ENCODE measurements at places on chromosomes 16 and 17. TPM values are rescaled to one million over a fixed set of nuclear protein-coding genes. Genes with fewer than 3 reads are reported as not detected.

The FBXO39 gene
- total RNA-seq, result 0.09 TPM

The TBC1D26 gene
- under 0.01 TPM for total RNA-seq

The CCDC200 gene
- 0.16 TPM for total RNA-seq

The CA5A gene
- total RNA-seq, result not detected

The HLF gene
- 0.09 TPM for total RNA-seq

The DOC2A gene
- total RNA-seq, result 0.34 TPM

The TNFRSF17 gene
- not detected for total RNA-seq

The DHX40 gene
- total RNA-seq, result 59.9 TPM

The SLC6A4 gene
- under 0.01 TPM for total RNA-seq

The PTX4 gene
- not detected for total RNA-seq

The PLCG2 gene
- 0.16 TPM for total RNA-seq

The ABCA10 gene
- 5.2 TPM for total RNA-seq

The KCNG4 gene
- not detected for total RNA-seq

The C16orf74 gene
- total RNA-seq, result 11.5 TPM

The NECAB2 gene
- total RNA-seq, result not detected

The MAP1LC3B gene
- total RNA-seq, result 24.0 TPM

The PNMT gene
- total RNA-seq, result not detected

The GNG13 gene
- not detected for total RNA-seq

The MT1G gene
- total RNA-seq, result not detected

The AXIN1 gene
- 17.5 TPM for total RNA-seq

The NLRC5 gene
- 10.6 TPM for total RNA-seq

The BEAN1 gene
- total RNA-seq, result not detected

The TP53TG3F gene
- total RNA-seq, result not detected

The HCRT gene
- total RNA-seq, result not detected

The NPIPB13 gene
- total RNA-seq, result 1.7 TPM

The PPM1E gene
- total RNA-seq, result not detected

The SMIM5 gene
- not detected for total RNA-seq

The CIITA gene
- total RNA-seq, result 0.26 TPM

The CLEC18B gene
- total RNA-seq, result 0.47 TPM

The SMG1 gene
- total RNA-seq, result 47.4 TPM

The GGA3 gene
- total RNA-seq, result 11.5 TPM

The CCDC182 gene
- not detected for total RNA-seq

The COTL1 gene
- total RNA-seq, result 83.4 TPM

The GP1BA gene
- not detected for total RNA-seq

The CPNE7 gene
- total RNA-seq, result 9.2 TPM

The CD79B gene
- total RNA-seq, result 0.16 TPM

The FAM117A gene
- total RNA-seq, result 1.3 TPM

The OTOP3 gene
- not detected for total RNA-seq

The SLC13A2 gene
- total RNA-seq, result not detected

The CENPV gene
- total RNA-seq, result 4.5 TPM

The DPH1 gene
- total RNA-seq, result 30.3 TPM

The SENP3 gene
- 54.5 TPM for total RNA-seq

The CCL17 gene
- total RNA-seq, result not detected

The ST6GALNAC1 gene
- not detected for total RNA-seq

The HBQ1 gene
- total RNA-seq, result not detected

The CDR2 gene
- total RNA-seq, result 35.8 TPM

The EVPLL gene
- total RNA-seq, result not detected

The DLG4 gene
- total RNA-seq, result 16.3 TPM

All from bronchial smooth muscle cell (primary cell).